ENCODE measurements at places on chromosomes 3 and 15.

- no peak for DNase-seq
Observed at GRCh38 chr3:4077950-4078349, 225.2 kb upstream of the SETMAR start.

GRCh38 chr3:190444006-190444405, 5.7 kb downstream of the TMEM207 start:
- DNase-seq, result no peak

- DNase-seq, result no peak
Observed at GRCh38 chr15:58710701-58711100, 38.8 kb downstream of the ADAM10 start.

- DNase-seq, result no peak
Observed at GRCh38 chr3:67463656-67464055, 190.8 kb downstream of the SUCLG2 start.

DNA sequence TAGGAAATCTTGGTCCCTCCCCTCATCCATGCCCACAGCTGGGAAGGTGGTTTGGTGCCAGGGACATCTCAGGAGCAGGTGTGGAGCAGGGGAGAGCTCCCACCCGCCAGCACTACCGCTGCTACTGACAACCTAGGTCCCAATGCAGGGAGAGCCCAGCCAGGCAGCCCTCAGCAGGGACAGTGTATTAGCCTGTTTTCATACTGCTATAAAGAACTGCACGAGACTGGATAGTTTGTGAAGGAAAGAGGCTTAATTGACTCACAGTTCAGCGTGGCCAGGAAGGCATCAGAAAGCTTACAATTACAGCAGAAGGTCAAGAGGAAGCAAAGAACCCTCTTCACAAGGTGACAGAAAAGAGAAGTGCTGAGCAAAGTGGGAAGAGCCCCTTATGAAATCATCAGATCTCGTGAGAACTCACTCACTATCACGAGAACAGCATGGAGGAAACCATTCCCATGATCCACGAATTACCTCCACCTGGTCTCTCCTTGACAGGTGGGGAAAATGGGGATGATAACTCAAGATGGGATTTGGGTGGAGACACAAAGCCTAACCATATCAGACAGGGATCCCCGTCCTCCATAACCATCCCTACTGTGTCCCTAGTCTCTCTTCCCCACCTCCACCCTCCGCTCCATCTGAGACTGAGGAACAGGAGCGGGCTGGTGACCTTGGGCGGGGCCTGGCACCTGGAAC, 218.6 kb downstream of the TBC1D2B start:
- no peak for DNase-seq

- no peak for DNase-seq
Observed at GRCh38 chr15:77014132-77015081, 19.5 kb downstream of the PSTPIP1 start.

- no peak for DNase-seq
Observed at GRCh38 chr15:57134851-57135250, 216.4 kb downstream of the TCF12 start.

GRCh38 chr15:66945286-66945685, 120.1 kb upstream of the SMAD3 start:
- no peak for DNase-seq

GRCh38 chr15:35557544-35557943, 11.6 kb upstream of the DPH6 start:
- no peak for DNase-seq

GRCh38 chr15:32851572-32851971, 133.8 kb downstream of the GREM1 start:
- DNase-seq, result no peak

GRCh38 chr15:65344914-65345275, 32.9 kb downstream of the IGDCC3 start:
- no peak for DNase-seq

- no peak for DNase-seq
Observed at GRCh38 chr3:161393803-161394202, 22.5 kb upstream of the SPTSSB start.

GRCh38 chr3:294096-294495, 97.5 kb downstream of the CHL1 start:
- DNase-seq, result no peak

GRCh38 chr15:100201376-100202280, 140.1 kb downstream of the ADAMTS17 start:
- no peak for DNase-seq

- no peak for DNase-seq
Observed at GRCh38 chr15:41125931-41126642, 10.0 kb upstream of the INO80 start.

GRCh38 chr15:58538225-58538727, 106.5 kb downstream of the LIPC start:
- no peak for DNase-seq

- DNase-seq, result no peak
Observed at GRCh38 chr15:41944313-41944940, 27.9 kb downstream of the EHD4 start.

- DNase-seq, result no peak
Observed at GRCh38 chr3:184233127-184233843, 3.9 kb downstream of the VWA5B2 start.

GRCh38 chr3:61594144-61594963, 33.0 kb downstream of the PTPRG start:
- no peak for DNase-seq

GRCh38 chr15:31402511-31403056, 75.9 kb downstream of the KLF13 start:
- DNase-seq, result no peak

Data from activated CD8-positive, alpha-beta memory T cell treated with anti-CD3 and anti-CD28 coated beads for 4 hours (primary cell).